ENCODE measurements at places on chromosomes 12 and 14. TPM values are rescaled to one million over a fixed set of nuclear protein-coding genes. Genes with fewer than 3 reads are reported as not detected.

- DNase-seq, result no peak
These were observed 9.1 kb downstream of the C12orf76 start for GRCh38 chr12:110039085-110039807.

GRCh38 chr12:75157385-75157784 is 52.3 kb downstream of the KCNC2 start:
- no peak for DNase-seq

DNA sequence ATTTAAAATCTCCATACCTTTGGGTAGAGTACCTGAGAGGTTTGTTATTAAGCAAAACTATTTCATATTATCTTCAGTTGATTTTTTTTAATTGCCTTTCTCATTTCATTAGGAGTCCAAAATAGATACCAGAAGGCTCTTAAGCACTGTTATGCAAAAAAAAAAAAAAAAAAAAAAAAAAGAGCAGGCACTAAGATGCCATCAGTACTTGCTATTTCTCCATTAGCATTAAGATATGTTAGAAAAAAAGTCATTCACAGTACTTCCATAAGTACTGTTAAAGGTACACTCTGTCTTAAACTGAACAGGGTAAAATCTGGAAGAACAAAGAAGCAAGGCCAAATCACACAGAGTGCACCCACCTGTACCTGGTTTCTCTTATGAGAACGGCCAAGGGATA is 57.2 kb downstream of the SETD3 start:
- no peak for DNase-seq

GRCh38 chr12:6228535-6229223 is 28.5 kb downstream of the CD9 start:
- DNase-seq, result no peak

DNA sequence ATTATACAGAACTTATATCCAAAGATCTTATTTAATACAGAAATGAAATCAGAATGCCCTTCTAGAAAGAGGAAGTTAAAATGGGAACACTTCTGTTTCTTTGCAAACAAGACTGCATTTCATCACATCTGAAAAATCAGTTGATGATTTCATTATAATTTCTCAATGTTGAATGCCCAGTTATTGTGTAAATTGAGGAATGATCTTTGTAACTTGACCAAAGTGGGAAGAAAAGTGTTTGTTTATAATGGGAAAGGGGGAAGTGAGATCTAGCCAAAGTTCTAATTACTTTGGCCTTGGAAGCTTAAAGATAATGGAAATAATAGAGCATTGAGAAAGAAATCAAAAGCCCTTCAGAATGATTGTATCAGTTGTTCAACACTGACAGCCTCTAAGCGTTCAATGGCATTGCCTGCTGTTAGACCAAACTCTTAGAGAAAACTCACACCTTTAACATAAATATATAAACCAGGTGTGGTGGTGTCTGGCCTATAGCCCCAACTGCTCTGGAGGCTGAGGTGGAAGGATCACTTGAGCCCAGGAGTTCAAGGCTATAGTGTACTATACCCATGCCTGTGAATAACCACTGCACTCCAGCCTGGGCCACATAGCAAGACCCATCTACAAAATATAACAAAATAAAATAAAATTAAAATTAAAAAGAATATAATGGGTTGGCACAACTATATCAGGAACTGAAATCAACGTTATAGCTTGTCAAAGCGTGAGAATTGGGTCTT is 9.9 kb upstream of the LYZ start:
- DNase-seq, result no peak

- DNase-seq, result no peak
These were observed 42.0 kb upstream of the A2ML1 start for GRCh38 chr12:8780389-8780788.

- no peak for DNase-seq
These were observed 52.1 kb downstream of the C14orf132 start for GRCh38 chr14:96091149-96091693.

DNA sequence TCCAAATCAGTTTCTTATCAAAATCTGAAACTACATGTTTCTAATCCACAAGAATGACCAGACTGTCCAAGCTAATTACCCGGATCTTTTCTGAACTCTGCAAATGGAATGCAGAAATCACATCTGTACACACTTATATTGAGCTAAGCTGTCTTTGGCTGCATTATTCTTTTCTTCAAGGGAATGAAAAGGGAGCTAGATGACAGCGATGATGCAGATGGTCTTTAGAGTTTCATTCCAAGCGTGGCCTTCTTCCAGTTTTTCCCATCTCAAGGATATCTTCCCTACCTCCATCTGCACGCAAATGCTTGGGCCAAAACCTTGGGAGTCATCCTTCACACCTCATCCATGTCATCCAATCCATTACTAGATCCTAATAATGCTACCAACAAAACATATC is 12.6 kb downstream of the KCNH5 start:
- DNase-seq, result no peak

DNA sequence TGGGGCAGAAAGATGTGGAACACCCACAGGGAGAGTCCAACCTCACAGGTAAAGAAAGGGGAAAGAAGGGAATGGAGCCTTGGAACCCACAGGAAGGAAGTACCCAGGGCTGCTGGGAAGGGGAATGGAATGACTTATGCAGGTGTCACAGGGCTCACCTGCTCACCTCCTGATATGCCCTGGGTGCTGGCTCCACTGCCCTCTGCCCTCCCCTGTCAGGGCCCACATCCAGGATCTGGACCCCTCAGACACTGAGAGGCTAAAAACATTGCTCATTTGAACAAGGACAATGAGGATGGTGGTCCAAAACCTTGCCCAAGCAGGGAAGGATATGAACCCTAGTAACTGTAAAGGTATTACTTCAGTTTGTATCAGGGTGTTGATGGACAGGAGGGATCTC is 19.3 kb downstream of the ZBTB39 start:
- no peak for DNase-seq

GRCh38 chr12:49965836-49966235 is 4.2 kb downstream of the AQP5 start:
- no peak for DNase-seq

DNA sequence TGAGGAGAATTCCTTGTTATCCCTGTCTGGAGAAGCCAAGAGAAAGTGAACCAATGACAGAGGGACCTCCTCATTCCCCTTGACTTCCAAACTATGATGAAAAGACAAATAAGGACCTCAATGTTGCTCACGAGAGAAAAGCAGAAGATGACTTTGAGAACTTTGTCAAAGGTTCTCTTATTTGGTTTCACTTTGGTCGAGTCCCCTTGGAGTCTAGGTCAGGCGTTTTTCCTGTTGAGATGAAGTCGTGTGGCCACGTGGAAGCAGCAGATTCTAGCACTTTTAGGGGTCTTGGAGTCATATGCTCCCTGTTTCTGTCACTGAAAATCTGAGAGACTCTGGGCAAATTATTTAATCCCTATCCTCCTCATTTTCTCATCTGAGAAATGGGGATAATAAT is 33.8 kb upstream of the COL2A1 start:
- DNase-seq, result no peak

- DNase-seq, result no peak
These were observed 144.2 kb downstream of the ALG10 start for GRCh38 chr12:34166427-34167060.

DNA sequence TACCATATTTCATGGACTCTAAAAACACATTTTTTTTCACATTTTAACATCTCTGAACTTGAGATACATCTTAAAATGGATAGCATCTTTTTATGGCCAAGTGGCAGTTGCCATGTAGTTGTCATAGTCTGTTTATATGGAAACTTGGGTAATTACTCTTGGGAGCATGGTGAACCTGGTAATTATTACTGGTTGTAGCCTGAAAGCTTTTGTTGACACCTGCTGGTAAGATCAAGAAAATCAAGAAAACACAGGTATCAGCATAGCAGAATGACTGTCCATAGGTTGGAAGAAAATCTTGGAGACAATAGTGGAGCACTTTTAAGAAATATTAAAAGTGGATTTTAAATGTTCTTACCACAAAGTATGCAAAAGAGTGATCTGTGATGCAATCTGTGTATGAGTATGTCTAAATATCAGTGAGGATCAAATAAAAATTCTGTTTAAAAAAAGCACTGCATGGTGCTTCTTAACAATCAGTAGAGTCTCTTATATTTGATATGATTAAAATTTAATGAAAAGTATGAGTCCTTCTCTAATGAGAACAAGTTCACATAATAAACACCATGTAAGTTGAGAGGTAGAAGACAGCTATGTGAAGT is 44.2 kb downstream of the TTC8 start:
- no peak for DNase-seq

GRCh38 chr14:90522571-90523191 is 125.9 kb downstream of the CALM1 start:
- DNase-seq, result no peak

GRCh38 chr14:35934499-35934898 is 108.4 kb downstream of the BRMS1L start:
- DNase-seq, result no peak

- DNase-seq, result no peak
These were observed 319.8 kb downstream of the ALG10 start for GRCh38 chr12:34342048-34342447.

DNA sequence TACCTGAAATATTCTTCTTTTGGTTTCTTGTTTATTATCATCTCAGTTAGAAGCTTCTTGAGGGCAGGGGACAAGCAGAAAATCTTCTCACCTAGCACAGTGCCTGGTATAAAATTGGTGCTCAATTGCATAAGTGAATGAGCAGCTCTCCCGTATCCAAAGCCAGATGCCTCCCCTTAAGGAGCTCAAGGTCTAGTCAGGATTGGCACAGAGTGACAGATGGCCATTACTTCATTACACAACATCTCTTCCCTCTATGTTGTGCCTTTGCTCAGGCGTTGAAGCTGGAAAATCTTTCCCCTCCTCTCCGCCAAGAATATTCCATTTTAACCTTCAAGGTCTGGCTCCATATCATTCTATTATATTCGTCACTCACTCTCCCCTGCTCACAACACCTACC is 3.6 kb downstream of the SLC4A8 start:
- no peak for DNase-seq

GRCh38 chr14:59463787-59464485 is 1.2 kb downstream of the GPR135 start:
- DNase-seq, result no peak

DNA sequence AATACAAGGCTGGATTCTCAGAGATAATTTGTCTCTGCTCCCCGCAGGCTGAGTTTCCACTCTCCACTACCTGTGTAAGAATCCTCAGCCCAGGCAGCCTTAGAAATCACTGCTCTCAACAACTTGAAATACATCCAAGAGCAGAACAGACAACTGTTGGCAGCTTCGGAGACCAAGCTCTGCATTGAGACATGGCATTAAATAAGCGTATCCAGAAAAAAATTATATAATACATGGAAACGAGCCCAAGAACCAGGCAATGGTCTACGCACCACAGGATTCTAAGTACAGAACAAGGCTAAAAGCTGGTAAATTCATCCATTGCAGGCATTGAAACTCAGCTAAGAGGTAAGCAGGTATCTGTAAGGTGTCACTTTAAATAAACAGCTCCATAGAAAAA is 165.5 kb upstream of the DIO3 start:
- no peak for DNase-seq

DNA sequence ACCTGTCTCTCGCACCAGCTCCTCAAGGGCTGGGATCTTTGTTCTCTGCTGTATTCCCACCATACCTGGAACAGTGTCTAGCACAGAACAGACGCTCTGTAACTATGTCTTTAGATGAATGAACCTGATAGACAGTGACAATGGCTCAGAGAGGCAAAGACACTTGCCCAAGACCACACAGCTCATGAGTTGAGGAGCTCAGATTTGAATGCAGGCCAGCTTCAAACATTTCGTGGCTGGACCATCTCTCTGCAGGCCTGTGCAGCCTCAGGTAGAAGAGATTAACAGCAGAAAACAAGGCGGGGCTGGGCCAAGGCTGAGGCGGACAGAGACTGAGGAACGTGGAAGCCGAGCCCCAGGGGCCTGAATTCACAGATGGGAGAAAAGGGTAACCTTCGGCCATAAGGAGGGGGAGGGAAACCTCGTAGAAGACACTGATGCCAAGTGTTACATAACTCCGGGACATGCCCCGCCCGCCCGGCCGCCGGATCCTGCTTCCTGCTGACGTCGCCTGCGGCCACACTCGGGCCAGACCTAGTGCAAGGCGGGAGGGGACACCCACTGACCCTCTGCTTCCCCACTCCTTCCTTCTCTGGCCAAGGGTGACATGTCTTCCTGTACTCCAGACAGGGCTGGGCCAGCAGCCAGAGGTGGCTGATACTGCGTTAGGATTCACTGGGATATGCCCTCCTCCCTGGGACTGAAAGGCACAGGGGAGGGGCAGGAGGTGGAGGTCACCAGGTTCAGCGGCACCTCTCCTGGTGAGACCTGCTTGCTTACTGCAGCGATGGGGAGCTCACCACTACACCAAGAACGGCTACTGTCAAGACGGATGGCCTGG is 86.8 kb downstream of the RFLNA start:
- no peak for DNase-seq

DNA sequence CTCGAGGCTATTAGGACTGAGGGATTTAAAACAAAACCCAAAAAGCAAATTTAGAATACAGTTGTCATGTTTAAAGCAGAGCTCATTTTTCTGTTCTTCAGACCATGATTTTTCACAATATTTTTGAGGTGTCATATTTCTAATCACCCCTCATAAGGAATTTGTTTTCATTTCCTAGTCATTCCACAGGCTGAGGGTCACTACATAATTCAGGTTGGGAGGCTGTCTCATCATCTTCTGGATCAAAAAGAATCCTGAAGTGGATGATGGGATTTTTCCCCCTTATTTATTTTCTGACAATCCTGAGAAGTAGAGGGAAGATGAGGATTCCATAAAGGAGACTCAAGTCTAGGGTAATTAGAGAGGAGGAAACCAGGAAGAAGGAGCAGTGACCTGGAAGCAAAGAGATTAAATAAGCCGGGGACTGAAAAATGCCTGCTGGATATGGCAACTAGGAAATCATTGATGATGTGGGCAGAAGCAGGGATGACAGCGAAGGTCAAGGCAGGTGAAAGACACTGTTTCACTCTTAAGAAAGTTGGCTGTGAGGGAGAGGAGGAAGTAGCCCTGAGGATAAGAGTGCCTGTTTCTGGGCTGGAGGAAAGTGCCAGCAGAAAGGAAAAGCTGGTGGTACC is 9.0 kb upstream of the PCNX1 start:
- DNase-seq, result no peak

DNA sequence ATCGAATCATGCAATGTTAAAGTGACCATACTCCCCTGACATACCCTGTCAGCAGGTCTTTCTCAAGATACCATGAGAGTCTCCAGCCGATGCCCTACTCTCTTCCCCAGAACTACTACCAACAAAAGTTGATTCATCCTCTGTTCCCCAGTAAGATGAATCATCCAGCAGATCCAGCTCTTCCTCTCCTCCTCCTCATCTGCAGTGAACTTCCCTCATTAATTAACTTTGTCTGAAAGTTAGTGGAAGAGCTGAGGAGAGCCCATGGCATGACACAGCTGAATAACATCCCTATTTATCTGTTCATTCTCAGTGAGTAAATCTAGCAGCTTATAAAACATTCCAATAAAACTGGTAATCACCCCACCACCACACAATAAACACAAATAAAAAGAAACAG is 213.4 kb downstream of the EGLN3 start:
- DNase-seq, result no peak

- DNase-seq, result no peak
These were observed 223.3 kb downstream of the RPS29 start for GRCh38 chr14:49362916-49363315.

GRCh38 chr12:127742231-127742630 is 524.7 kb upstream of the TMEM132C start:
- DNase-seq, result no peak

Gene NKX2-1
- not detected for total RNA-seq

Gene ACVRL1
- total RNA-seq, result 933 TPM

Gene TBX5
- total RNA-seq, result not detected

Gene PTPN21
- 11.1 TPM for total RNA-seq

Gene CLEC6A
- total RNA-seq, result not detected

Gene ALDH1L2
- total RNA-seq, result 1.6 TPM

Gene STXBP6
- total RNA-seq, result 1.3 TPM

Gene SERPINA3
- total RNA-seq, result 0.10 TPM

Gene AICDA
- total RNA-seq, result not detected

Gene APOF
- not detected for total RNA-seq

Gene SERPINA12
- total RNA-seq, result not detected

Gene NR4A1
- total RNA-seq, result 3.4 TPM
